ENCODE measurements at places on chromosomes 11 and 22.
A peak's percentile ranks its signal among the peaks of the same experiment; 100 is the strongest.

- no peak for DNase-seq
Measured at GRCh38 chr11:83725728-83726127, 439.6 kb upstream of the CCDC90B start.

DNA sequence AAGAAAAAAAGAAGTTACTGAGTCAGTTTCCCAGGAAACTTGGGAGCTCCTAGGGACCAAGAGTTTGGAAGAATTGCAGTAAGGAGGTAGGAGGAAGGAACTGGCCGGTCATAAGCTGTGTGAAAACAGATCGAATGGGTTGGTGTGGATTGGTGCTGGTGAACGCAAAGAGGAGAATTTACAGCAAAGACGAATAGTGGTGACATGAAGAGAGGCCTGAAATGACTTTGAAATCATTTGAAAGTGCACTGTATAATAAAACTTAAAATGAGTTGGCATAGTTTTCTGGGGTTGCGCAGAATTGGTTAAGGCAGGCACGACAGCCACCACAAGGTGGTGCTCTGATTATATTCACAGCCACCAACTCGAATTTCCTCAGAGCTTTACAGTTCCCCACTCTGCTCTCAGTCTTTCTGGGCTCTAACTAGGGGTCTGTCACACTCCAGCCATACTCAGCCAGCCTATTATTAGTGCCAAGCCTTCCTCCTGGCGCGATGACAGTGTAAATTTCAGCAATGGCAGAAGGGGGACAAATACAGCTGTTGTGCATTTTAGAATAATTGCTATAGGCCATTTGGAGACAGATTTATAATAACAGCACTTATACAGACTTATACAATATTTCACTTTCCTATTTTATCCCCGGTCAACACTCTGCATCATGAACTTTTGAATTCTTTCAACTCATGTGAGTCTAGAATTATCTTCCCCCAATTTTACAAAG lies 8.3 kb upstream of the HTR3B start:
- DNase-seq = peak; percentile 8

GRCh38 chr11:73126804-73127480 lies 15.2 kb downstream of the FCHSD2 start:
- DNase-seq = no peak

GRCh38 chr22:30823015-30823370 lies 128.3 kb downstream of the OSBP2 start:
- DNase-seq = no peak

- DNase-seq = no peak
Measured at GRCh38 chr11:44364596-44364995, 54.7 kb upstream of the ALX4 start.

GRCh38 chr11:44709966-44710365 lies 16.8 kb upstream of the TSPAN18 start:
- no peak for DNase-seq

GRCh38 chr11:73205661-73206343 lies 12.3 kb upstream of the P2RY2 start:
- no peak for DNase-seq
